ENCODE measurements at places on chromosomes 2 and 18. TPM values are rescaled to one million over a fixed set of nuclear protein-coding genes. Genes with fewer than 3 reads are reported as not detected.

GRCh38 chr2:29597035-29597434 is 324.4 kb downstream of the ALK start:
- no peak for DNase-seq

DNA sequence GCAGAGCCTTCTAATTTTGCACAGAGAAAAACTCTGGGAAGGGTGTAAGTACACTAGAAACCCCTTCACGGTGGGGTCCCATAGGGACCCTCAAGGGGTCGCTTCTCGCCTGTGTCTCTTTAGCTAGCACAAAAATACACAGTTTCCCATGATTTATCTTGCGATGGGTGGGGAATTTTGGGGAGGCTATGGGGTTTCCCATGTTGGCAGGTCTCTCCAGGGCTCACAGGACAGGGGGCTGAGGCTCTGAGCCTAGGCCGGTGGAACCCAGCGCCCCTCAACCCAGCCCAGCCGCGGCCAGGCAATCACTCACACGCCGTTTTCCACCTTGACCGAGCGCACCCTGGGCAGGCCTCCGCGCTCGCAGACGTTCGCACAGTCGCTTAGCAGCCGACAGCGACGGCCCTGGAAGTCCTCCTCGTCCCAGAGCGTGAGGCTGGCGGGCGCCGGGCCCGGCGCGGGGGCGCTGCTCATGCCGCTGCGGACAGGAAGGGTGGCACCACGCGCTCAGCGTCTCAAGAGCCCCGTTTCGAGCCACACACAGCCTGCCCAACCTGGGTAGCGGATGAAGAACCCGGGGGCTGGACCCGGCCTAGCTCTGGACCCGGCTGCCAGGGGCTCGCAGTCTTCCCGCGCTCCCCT is 398 bp downstream of the CRYBA2 start:
- no peak for DNase-seq

GRCh38 chr18:26806224-26806623 is 59.3 kb downstream of the AQP4 start:
- DNase-seq = no peak

The NOL4 gene
- polyA plus RNA-seq = not detected

The HRH4 gene
- 0.05 TPM for polyA plus RNA-seq
